Large intestine (tissue), 12 donors: ENCODE measurements at places on chromosomes 5 and 9. TPM values are rescaled to one million over a fixed set of nuclear protein-coding genes. Genes with fewer than 3 reads are reported as not detected.

Gene ASPN
- polyA plus RNA-seq = 40.3 TPM

Gene TPPP
- 8.8 TPM for polyA plus RNA-seq

DNA sequence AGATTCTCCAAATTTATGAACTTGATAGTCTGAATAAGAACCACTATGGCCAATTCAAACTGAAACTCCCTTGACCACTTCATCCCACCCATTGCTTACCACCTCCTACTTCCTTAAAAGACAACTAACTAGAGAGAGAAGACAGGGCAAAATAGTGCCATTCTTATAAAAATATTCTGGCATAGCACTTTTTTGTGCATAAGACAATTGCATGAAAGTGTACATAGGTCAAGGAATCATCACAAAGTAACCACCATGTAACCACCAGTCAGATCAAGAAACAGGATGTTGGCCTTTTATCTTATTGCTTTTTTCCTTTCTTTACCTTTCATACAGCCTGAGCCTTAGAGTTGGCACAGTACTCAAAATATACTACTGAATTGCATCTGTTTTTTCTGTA, 8.1 kb upstream of the ARSB start:
- DNase-seq = no peak

- no peak for DNase-seq
Observed at GRCh38 chr5:1827886-1828397, 26.7 kb downstream of the NDUFS6 start.

GRCh38 chr5:80083101-80083890, 48.1 kb downstream of the THBS4 start:
- DNase-seq = no peak

- peak; percentile 76 for DNase-seq
Observed at GRCh38 chr9:114386886-114387679, 699 bp downstream of the AKNA start.

DNA sequence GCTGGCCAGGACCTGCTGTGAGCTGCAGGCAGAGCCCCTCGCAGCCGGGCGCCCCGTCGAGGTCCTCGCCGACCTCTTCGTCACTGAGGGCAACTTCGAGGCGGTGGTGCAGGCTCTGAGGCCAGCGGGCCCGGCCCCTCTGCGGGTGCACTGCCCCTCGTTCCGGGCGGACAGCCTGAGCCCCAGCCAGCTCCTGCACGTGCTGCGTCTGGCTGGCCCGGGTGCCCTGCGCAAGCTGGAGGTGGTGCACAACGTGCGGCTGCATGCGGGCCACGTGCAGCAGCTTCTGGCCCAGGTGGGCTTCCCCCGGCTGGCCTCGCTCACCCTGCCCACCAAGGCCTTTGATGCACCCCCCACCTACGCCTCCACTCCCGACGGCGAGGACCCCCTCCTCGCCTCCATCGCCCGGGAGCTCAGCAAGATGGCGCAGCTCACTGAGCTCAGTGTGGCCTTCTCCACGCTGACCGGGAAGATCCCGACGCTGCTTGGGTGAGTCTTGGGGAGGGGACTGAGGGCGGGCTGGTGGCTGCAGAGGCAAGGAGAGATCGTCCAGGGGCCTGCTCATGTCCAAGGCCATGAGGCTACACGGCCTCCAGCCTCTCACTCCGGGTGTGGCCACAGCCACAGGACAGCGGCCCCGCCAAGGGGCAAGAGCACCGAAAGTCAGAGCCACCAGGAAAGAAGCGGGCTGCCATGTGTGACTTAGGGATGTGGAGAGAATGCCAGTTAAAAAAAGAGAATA, 825 bp downstream of the LRRC14B start:
- no peak for DNase-seq
